ENCODE measurements at places on chromosomes 5 and 9.

DNA sequence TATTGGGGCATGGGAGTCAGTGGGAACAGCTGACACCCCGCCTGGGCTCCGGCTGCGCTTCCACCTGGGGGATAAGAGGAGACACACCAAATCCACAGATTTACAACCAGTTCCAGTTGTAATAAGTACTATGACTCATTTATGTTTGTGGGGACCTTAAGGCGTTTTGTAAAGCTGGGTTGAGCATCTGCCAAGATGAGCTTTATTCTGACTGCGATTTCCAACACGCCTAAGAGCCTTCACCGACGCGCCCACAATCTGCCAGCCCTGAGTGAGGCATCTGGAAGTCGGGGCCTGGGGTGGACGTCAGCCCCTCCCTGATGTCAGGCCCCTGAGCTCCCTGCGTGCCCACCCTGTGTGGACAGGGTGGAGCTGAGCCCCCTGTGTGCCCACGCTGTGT lies 14.3 kb upstream of the LHX3 start:
- no peak for DNase-seq

DNA sequence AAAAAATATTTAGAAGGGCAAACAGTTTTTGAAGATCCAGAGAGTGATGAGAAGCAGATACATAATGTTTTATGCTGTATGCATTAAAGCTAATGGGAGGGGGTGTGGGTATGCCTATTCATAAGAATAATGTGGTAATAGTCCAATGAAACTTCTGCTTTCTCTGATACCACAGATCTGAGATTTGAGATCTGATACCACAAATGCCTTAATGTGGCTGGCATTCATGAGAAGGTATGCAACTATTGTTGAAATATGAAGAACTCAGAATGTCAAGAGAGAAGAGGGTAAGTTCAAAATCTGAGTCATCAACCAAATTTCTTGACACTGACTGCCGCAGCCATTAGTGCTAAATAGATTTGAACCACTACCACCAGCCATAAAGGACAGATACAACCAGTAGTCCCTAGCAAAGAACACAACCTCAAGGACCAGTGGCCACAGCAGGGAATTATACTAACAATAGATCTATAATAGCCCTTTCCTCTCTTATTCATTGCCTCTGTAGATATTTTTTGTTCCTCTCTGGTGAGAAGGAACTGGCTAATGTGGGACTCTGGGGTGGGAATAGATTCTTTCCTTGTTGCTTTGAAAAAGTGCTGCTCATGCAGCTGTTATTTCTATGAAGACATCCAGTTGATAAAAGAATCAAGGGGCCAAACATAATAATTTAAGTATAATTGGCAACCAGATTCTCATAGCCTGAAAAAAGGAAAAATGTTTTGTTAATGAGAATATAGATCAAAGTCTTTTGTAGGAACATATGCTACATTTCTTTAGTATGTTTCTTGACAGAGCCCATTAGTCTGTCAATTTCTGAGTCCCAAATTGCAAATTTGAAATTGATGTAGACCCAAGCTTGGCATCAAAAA lies 256.5 kb upstream of the ZNF608 start:
- peak; percentile 71 for DNase-seq

- no peak for DNase-seq
Observed at GRCh38 chr9:115884846-115885245, 268.7 kb upstream of the PAPPA start.

DNA sequence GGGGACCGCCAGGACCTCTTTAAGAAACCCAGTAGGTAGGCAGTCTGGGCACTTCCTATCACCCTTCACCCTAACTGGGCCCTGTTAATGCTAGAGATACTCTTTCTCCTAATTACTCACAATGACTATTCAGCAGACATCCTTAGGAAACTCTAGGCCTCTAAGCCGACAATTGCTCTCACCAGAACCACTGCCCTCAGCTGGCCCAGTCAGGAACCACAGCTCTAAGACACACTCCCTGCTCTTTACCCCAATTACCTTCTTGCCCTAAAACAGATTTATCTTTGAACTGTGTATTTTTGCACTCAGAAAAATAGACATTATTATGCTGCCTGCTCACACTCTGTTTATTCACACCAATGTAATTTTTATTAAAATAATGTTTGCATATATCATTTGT lies 432.6 kb upstream of the SLC30A5 start:
- peak; percentile 6 for DNase-seq

- no peak for DNase-seq
Observed at GRCh38 chr5:65141493-65141892, 340.2 kb downstream of the ADAMTS6 start.

GRCh38 chr5:8360012-8360411 lies 491.1 kb downstream of the MTRR start:
- no peak for DNase-seq

GRCh38 chr5:54212331-54212730 lies 98.0 kb downstream of the ARL15 start:
- no peak for DNase-seq

- no peak for DNase-seq
Observed at GRCh38 chr9:80501635-80502034, 929.9 kb downstream of the TLE4 start.

DNA sequence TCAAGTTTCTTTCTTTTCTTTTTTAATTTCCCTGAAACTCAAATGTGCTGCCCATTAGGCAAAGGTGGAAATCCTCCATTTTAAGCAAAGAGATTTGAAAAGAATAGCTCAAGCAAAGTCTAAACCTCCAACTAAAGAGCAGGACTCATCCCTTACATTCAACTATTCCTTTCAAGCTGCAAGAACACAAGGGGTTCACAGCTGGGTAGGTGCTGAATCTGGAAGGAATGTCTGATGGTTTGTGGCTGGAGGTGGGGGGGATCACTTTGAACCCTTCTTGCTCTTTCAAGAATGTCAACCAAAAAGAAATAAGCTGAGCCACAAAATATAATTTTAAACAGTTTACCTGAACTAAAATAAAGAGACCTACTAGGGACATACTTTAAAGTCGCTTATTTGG lies 375.7 kb upstream of the CDH10 start:
- DNase-seq = no peak

DNA sequence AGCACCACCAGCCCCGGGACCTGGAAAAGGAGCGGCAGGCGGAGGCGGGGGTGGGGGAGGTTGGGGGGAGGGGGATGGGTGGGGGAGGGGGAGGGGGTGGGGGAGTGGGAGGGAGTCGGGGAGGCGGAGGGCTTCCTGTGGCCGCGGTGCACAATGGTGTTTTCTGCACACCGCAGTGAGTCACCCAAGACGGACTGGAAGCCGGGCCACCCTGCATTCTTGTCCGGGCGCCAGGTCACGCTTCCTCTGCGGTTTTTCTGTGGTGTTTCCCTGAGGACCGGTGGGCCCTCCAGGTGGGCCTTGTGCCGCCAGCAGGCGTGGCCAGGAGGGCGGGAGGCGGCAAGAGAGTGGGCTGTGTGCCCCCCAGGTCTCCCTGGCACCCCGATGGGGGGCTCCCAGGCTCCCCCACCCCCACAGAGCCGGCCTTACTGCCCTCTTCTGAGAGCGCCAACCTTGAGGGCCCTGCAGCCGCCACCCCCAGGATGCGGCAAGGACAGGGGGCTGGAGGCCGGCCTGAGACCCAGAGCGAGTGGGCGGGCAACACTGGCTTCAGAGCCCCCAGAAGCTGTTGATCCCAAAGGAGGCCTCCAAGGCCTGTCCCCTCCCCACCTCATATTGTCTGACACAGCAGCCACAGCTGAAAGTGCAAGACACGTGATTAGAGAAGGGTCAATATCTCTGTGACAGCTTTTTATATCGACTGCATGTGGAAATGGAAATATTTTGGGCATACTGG lies 11.1 kb downstream of the EXD3 start:
- peak; percentile 93 for DNase-seq

DNA sequence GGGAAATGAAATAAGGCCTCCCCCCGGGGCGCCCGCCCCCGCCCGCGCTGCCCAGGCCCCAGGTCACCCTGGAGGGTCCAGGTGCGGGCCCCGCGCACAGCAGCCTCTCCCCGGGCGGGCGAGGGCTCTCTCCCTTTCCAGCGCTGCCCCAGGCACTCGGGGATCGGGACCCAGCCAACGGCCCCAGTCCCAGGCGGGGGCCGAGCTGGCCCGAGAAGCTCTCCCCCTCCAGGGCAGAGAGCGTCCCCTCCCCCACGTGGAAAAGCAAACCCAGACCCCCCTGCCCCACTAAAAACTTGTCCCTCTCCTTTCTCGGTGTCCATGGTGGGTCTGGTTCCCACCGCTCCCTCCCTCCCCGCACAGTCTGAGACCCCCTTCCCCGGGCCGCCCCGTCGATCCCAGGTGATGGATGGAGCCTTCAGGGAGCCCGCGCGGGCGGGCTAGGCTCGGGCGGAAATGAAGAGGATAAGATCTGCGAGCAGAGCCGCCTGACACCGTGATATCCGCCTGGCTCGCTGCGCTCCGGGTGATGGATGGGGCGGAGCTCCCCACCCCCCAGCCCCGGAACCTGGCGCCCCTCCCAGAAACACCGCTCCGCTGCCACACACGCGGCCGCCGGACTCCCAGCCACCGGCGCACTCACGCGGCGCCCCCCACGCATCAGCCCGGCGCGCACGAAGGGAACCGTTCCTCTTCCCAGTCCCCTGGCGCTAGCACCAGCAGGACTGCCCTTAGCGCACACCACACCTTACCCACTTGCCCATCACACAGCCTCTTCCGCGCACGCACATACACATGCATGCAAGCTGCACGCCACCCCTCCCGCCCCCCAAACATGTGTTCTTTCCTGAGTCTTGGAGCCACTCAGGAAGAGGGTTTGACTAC lies 81.7 kb upstream of the ZBTB43 start:
- no peak for DNase-seq

DNA sequence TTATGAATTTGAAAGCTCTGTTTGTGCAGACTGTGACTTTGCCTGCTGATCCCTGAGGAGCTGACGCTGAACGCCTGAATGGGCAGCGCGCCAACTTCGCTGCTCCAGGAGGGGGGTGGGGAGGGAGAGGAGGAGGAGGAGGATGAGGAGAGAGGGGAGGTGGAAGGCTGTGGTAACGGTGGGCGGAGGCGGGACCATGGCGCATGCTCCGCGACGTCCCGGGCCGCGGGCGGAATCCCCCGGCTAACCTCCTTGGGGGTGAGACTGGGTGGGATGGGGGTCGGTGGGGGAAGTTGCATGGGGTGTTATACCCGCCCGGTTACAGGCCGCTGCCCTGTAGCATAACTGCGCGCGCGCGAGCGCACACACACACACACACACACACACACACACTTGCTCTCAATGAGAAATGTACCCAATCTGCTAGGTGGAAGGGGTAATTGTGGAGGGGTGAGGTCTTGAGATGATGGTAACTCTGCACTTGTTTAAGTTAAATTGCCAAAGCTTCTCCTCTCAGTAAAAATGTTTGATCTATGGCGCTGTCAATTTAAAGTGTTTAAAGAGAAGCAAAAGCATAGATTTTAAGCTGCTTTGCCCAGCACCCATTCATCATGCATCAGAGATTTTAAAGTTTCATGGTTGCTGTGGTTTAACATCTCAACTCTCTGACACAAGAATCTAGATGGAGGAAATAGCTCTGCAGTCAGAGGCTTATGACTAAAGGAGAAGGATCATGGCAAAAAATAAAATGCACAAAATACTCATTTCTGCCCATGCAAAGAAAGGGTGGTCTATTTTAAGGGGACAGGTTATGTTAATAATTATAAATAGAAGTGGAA lies 76.6 kb upstream of the TBCA start:
- no peak for DNase-seq

DNA sequence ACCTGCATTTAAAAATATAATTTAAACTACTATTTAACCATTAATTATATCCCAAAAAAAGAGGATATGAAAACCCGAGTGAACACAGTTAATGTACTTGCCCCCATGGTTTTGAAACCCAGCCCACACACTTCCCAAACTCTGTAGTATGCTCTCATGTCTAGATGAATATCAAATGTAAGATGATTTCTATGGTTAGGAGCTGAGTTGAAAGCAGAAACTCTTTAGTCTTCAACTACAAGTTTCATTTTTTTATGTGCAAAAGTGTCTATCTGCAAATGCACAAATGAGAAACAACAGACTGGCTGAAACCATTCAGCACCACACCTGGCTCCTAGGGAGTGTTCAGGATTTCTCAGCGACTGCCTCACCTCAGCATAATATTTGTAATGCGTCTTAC lies 183.3 kb downstream of the SEMA5A start:
- no peak for DNase-seq

All from SW480 (cell line).